ENCODE measurements at places on chromosomes 6 and 20.

- no peak for DNase-seq
Observed at GRCh38 chr6:129750360-129750759, 40.4 kb upstream of the ARHGAP18 start.

- DNase-seq: no peak
Observed at GRCh38 chr6:130937942-130938604, 110.9 kb downstream of the SMLR1 start.

DNA sequence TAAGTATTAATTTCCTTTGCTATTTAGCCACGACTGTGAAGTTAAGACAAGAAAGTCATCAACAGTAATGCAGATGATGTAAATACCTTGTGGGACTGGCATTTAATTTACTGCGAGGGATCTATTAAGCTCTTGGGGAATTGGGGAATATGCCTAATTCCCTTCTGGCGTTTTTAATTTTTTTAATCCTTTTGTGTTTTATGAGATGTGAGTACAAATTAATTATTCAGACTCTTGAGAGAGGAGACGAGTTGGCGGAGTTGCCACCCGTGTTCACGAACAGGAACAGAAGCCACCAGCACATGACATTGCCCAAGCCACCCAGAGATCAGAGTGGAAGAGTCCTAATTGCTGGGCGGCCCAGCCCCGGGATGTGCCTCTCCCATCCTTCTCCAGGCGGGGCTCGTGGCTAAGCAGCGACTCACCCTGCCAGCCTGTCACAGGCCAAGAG, 533 bp upstream of the CRYBG1 start:
- DNase-seq: no peak

DNA sequence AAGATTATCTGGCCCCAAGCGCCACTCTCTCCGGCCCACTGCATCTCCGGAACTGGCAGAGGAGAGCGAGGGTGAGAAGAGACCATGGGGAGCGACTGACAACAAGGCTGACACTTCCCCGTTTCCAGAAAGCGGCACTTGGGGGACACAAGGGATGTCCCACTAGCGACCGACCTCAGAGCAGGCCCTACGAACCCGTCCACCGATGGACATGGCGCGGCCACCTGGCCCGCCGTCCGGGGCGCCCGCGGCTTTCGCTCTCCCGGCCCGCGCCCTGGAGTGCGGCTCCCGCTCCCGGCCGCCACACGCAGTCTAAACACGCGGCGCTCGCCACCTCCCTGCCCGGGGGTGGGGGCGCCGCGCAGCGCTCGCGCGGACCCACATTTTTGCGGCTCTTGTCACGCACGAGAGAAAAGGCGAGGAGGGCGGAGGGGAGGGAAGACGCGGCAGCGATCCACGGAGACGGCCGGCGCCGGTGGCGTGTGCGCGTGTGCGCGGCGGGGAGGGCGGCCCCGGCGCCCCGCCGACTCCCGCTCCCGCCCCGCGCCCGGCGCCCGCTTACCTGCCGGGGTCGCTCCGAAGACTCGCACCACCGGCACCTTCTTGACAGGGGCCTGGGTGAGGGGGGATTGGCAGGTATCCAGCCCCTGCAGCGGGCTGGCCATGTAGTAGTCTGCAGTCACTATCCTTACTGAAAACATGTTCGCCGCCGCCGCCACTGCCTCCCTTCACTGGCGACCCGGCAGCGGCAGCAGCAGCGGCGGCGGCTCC, 645 bp downstream of the REV3L start:
- DNase-seq: peak; percentile 28

DNA sequence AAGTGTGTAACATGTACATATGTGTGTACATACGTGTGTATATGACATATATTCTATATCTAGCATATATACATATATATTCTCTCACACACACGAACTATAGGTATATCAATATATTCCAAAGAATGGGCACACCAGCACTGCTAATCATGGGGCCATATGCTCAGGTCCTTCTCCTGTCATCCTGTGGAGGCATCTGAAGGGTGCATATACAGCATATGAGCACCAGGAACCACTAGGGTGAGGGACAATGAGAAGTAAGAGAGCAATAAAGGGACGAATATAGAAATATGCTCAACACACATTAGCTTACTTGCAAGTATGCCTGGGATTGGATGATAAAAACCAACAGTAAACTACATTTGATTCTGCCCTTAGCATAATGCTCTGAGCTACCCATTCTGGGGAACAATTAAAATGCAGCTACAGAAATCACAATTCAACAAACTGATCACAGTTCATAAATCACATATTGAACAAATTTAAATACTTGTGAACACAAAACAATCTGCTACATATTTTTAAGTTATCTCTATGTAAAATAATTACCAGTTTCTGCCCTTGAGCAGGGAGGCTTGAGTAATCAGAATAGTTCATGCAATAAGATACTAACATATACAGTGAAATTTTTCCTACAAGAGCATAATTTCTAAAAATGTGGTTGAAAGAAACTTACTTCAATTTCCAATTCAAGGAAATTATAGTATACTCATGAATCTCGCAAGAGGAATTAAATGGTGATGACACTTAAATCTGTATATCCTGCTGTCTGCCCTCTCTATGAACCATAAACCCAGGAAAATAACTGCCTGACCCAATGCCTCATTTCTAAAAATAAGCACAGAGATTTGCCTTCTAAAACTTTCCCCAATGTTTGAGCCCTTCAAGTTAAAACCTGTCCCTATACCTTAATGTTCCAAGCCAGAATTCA, 272.2 kb upstream of the THEMIS start:
- DNase-seq: no peak

DNA sequence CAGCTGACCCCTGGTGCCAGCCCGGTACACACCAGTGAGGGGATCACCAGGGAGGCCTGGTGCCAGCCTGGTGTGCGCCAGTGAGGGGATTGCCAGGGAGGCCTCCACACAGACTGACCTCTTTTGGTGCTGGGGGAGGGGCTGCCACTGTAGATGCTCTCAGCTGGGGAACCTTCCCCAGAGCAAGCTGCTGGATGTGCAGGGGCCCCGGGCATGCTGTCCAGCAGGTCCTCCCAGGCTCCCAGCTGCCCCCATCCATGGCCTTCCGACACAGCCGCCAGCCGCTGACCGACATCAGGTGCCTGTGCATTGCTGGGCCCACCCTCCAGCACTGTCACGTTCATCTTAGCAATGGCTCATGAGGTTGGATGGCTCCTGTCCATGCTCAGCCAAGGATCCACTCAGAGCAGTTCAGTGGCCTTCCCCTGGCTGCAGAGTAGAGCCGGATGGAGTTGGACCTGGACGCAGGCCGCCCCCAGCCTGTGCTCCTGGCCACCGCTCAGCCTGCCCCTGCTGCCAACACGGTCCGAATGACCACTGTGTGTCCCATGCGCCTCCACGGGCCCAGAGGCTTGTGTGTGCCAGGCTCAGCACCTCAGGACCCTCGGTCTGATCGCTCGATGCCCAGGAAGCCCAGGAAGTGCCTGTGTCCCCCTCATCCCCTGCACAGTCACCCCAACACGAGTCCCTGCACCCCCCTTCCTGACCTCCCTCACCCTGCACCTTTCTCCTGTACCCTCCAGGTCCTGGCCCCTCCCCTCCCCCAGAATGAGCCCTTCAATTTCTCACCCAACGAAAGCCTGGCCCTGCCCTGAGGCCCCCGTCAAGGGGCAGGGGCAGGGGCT, 95.7 kb downstream of the YTHDF1 start:
- no peak for DNase-seq

- no peak for DNase-seq
Observed at GRCh38 chr6:11806561-11807317, 28.1 kb upstream of the ADTRP start.

- DNase-seq: no peak
Observed at GRCh38 chr6:162056745-162057144, 670.8 kb downstream of the PRKN start.

DNA sequence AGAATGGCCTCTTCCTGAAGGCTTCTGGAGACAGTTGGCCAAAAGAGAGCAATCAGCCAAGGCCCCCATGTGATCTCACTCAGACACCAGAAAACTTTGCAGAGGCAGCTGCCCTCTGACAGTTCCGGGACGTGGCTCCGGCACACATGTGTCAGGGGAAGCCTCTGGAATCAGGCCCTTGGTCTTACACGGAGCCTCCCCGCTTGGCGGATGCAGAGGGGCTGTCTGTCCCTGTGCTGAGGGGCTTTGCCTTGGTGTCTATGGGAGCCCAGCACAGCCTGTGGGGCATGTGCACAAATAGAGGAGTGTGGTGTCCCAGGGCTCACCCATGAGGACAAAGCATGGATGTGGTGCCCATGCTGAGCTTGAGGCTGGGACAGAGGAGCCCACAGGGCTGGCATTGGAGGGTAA, 13.8 kb downstream of the SIGLEC1 start:
- DNase-seq: no peak

GRCh38 chr6:85691478-85691877, 48.8 kb upstream of the SYNCRIP start:
- DNase-seq: no peak

DNA sequence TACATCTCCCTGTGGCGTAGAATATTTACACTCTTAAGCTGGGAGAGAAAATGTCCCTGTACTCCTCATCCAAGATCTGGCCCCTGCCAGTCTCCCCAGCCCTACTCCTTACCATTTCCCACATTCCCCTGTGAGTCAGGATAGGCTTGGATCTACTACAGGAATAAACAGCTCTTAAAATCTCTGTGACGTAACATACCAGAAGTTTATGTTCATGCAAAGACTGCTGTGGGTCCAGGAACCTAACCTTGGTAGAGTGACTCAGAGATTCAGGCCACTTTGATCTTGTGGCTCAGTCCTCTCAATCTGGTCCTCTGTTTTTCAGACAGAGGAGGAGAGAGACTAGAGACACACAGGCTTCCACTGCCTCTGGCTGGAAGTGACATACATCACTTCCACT, 38.5 kb upstream of the GPR6 start:
- no peak for DNase-seq

GRCh38 chr20:4434681-4435080, 287.0 kb upstream of the PRND start:
- DNase-seq: no peak

GRCh38 chr6:106579281-106579680, 50.0 kb downstream of the RTN4IP1 start:
- no peak for DNase-seq

GRCh38 chr6:13141387-13141786, 186.9 kb downstream of the TBC1D7 start:
- no peak for DNase-seq

DNA sequence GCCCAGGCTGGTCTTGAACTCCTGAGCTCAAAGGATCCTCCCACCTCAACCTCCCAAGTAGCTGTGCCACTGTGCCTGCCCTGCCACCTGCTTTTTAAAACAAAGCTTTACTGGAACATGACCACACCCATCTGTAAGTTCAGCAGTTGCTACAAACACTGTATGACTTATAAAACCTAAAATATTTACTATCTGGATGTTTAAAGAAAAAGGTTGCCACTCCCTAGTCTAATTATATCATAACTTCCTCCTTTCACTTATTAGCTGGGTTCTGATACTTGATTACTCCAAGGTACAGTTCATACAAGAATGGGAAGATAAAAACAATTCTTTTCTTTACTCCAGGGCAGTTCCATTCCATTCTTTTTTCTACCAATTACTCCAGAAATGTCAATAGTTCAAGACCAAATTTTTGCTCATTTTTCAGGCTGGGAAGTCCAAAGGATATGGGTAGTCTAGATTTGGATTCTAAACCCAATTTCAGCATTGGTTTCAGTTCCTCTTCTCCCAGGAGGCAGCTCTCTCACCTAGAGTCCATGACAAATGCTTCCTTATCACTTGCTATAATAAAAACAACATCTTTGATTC, 63.1 kb downstream of the SEC63 start:
- DNase-seq: no peak

DNA sequence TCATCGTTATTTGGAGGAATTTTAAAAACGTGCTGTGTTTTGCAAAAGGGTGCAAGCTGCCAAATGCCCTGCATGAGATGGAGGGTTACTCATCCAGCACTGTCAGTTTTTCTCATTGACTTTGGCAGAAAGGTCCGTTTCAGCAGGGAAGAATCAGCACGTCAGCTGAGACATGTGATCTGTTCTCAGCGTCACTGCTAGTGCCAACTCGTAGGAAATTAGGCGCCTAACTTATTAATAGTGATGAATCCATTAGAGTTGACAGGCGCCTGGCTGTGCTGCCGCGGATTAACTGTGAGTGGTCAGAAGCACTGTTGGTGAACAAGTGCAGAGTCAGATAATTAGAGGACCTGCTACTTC, 175.5 kb upstream of the FOXQ1 start:
- DNase-seq: no peak

- no peak for DNase-seq
Observed at GRCh38 chr6:112227411-112227810, 27.0 kb downstream of the LAMA4 start.

DNA sequence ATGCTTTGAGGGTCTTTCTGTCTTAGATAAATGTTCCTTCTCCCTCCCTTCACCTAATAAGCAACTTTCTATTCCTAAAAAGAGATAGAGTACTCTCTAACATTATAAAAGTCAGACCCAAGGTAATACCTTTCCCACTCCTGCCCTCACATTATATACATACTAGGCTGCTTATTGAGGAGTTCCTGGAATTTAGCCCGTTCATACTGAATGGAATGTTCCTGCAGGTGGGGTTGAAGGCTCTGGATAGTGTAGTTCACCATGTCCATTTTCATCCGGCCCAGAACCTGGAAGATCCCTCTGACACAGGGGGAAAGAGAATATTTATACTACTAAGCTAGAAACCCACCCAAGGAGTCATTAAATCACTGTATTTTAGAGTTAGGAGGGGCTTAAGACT, 20.4 kb downstream of the TCP11 start:
- no peak for DNase-seq

- DNase-seq: no peak
Observed at GRCh38 chr20:57829805-57830514, 120.1 kb upstream of the PMEPA1 start.

DNA sequence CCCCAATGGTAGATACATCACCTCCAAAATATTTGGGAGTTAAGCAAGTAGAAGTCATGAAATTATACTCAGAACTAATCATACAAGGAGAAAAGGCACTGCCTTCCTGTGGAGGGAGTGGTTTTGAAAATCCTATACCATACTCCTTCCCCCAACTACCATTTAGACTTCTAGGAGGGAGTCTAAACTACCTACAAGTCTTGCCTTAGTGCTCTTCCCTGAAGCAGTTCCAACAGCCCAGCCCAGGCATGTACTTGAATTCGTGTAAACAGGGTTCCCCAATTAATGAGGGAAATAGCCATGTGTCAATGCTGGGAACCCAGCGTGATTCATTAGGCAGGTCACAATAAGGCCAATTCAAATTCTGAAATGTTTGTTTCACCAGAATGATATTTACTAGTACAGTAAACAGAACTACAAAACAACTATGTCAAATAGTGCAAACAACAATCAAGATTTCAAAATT, 39.1 kb upstream of the SGK1 start:
- no peak for DNase-seq

All from stimulated activated CD4-positive, alpha-beta T cell treated with anti-CD3 and anti-CD28 coated beads, Interleukin-4, amount 100 ng/mL, for 48 hours (primary cell).